ENCODE measurements at places on chromosomes 2 and 18. TPM values are rescaled to one million over a fixed set of nuclear protein-coding genes. Genes with fewer than 3 reads are reported as not detected.

The DNAJC5G gene
- total RNA-seq: 0.38 TPM

The IL36RN gene
- total RNA-seq: 37.2 TPM

The AQP12A gene
- not detected for total RNA-seq

The NDUFAF7 gene
- total RNA-seq: 9.3 TPM

The STAT1 gene
- 38.9 TPM for total RNA-seq

The INPP5D gene
- 2.2 TPM for total RNA-seq

The SP140 gene
- 5.3 TPM for total RNA-seq

The ZNF804A gene
- not detected for total RNA-seq

The CHAC2 gene
- 6.4 TPM for total RNA-seq
